ENCODE measurements at places on chromosomes 6 and 20. TPM values are rescaled to one million over a fixed set of nuclear protein-coding genes. Genes with fewer than 3 reads are reported as not detected.

GRCh38 chr20:44690781-44691423 is 24.3 kb upstream of the CCN5 start:
- no peak for DNase-seq

- DNase-seq, result no peak
Measured at GRCh38 chr6:88171312-88171711, 5.2 kb upstream of the CNR1 start.

DNA sequence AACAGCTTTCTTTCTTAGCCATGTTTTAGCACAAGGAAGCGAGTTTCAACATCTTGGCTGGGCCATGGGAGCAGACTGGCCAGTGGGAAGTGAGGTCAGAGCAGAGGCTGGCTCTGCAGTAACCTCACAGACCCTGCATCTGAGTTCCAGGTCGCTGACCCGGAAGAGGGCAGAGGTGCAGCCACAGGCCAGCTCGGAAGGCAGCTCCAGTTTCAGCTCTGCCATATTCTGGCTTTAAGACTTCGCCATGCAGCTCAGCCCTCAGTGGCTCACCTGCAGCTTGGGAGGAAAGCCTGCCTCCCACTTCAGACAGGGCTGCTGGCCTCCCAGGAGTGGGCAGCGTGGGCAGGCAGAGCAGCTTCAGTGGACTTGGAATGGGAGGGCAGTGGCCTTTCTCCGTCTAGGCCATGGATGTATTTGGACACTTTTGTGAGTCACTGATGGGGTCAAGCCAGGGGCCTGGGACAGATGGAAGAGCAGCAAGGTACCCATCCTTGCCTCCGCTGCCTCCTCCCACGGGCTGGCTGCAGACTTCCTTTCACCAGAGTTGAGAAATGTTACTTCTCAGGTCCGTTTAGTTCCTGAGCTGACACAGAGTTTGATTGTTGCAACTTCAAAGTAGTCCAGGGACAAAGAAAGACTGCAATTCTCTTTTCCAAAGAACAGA is 18.5 kb downstream of the CST8 start:
- DNase-seq, result no peak

DNA sequence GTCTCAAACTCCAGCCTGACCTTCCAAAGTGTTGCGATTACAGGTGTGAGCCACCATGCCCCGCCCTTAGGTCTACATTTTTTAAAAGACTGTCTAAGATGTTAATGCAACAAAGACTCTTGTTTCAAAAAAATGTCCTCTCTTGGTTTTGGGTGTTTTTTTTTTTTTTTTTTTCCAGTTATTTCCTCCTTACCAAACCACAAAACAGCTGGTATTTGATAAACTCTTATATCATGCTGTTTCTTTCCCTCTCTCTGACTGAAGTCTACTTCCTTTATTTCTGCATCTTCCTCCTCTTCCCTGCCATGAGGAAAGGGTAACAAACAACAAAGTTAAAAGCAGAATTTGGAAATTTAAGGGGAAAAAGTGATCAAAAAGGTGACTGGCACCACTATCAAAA is 21.2 kb downstream of the STK38 start:
- no peak for DNase-seq

GRM1 gene
- not detected for total RNA-seq

DNA sequence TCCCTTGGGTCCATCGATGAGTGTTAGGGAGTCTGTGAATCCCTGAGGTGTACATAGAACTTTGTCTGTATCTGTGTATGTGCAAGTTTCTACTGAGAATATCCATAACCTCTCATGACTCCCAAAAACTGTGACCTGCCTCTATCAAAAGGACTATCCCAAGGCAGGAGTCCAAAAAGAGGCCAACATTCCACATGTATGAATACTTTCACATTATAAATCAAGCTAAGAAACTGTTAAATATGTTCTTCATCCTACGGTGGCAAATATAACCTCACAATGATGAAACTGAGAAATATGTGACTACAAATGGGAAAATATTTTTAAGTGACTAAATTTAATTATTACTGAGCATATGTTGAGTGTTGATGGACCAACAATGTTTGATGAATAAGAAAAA is 16.1 kb upstream of the STX11 start:
- DNase-seq, result no peak

- no peak for DNase-seq
Measured at GRCh38 chr6:166814390-166814789, 142.0 kb downstream of the RNASET2 start.

DNA sequence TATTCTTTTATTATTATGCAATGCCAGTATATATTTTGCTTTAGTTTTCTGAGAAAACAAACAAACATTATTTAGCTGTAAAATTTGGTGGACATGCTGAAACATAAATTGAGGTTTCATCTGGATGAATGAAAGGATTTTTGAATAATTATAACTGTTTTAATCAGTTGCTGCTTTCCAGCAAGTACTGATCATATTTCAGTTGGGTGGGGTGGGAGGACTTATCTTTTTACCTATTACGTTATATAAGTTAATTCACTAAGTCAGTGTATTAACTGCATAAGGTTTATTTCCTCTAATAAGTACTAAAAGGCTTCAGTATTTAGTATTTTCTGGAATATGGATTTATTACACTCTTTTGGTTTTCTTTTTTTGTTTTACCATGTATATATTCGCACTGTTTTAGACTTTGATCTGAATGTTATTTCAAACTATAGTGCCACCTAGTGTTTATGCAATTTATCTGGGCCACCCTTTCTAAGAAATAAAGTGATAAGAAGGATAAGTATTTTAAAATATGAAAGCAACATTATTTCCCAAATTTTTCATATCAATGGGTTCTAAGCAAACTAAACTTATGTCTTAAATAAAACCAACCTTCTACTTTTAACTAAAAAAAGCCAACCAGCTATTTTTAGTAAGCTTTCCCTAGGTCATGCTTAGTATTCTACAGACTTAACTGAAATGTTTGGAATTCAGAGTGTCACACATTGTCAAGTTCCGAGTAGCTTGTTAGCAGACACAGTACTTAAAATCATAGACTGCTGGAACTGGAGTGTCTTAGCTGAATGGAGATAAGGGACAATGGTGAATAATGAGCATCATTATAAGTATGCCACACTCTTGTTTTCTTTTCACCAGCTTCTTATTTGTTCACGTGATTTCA is 105.4 kb upstream of the MCHR2 start:
- peak; percentile 7 for DNase-seq

Data from natural killer cell (primary cell).